ENCODE measurements at places on chromosomes 6 and 20.
A peak's percentile ranks its signal among the peaks of the same experiment; 100 is the strongest.

- DNase-seq: no peak
Observed at GRCh38 chr6:158032354-158032733, 50.7 kb downstream of the SYNJ2 start.

DNA sequence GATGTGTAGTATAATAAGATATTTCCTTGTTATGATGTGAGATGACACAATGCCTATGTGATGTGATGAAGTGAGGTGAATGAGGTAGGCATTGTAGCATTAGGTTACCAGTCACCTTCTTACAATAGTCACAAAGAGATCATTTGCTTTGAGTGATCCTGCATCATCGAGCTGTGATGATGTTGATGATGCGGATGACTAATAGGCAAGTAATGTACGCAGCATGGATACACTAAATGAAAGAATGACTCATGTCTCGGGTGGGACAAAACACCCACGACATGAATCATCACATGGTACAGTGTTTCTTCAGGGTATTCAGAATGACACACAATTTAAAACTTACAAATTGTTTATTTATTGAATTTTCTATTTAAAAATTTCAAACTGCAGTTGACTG lies 806.3 kb upstream of the GJE1 start:
- peak; percentile 19 for DNase-seq

DNA sequence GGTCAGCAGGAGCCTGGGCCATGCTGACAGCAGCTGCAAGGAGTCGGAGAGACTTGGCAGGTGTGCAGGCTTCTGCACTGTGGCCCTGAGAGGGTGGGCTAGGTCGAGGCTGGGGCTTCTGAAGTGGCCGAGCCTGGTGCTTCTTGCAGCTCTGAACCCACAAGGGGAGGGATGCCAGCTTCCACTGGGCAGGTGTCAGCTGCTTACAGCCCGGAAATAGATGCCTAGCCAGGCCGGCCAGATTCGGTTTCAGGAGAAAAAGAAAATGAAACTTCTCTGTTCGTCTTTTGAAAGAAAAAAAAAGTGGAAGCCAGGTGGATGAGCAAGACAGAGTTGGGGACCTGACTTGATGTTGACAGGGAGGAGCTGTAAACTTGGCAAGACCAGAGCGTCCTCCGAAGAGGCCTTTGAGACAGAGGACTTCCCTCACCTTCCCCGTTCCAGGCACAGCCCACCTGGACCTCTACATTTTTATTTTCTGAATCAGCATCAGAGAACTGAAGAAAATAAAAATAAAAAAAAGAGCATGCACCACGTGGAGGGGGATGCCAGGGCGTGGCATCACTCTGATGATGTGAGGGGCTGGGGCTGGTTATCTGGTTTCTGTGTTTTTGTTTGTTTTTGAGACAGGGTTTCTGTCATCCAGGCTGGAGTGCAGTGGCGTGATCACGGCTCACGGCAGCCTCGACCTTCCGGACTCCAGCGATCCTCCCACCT lies at the start of gene ZBP1:
Gene ZBP1, minus strand, starts transcription at position 153 of the 717 bp plus-strand sequence. Its CDS starts 131 bp downstream, at position 22.
- peak; percentile 71 for DNase-seq

- peak; percentile 97 for DNase-seq
Observed at GRCh38 chr20:63641792-63642523, 11.3 kb downstream of the STMN3 start.

DNA sequence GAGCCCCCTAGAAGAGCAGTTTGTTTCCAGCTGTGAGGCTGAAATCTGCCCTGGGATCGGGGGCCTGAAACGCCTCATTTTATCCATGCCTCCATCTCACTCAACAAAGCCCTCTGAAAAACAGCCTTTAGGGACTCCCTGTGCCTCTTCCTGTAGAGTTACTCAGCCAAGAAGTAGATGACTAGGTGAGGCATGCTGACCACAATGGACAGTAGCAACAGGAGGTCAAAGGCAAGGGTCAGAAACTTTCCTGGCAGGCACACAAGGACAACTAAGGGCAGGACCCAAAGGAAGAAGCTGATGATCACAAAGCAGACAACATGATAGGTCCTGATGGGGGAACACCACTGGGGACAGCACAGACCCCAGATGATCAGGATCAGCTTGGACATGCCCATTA lies 12.8 kb downstream of the MAS1L start:
- DNase-seq: no peak

- DNase-seq: no peak
Observed at GRCh38 chr6:23307516-23307915, 738.1 kb downstream of the HDGFL1 start.

DNA sequence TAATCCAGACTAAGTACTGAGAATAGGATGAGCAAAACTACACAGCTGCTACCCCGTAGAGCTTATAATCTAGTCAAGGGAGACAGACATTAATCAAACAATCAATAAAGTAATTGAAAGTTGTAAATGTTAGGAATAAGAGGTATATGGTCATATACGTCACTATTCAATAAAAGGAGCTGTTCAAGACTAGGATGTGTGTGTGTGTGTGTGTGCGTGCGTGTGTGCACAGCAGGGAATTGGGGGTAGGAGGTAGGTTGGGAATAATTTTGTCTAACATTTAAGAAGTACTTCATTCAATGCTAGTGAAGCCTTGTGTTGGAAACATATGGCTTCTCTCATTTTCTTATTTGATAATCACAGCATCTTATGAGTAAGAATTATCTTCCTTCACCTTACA lies 41.8 kb downstream of the SESN1 start:
- DNase-seq: no peak

GRCh38 chr6:7390226-7390878 lies 744 bp downstream of the RIOK1 start:
- no peak for DNase-seq

- no peak for DNase-seq
Observed at GRCh38 chr6:132017942-132018341, 66.8 kb upstream of the CCN2 start.

- no peak for DNase-seq
Observed at GRCh38 chr6:74554041-74554440, 651.8 kb downstream of the COL12A1 start.

- DNase-seq: no peak
Observed at GRCh38 chr20:7432612-7433011, 507.6 kb downstream of the HAO1 start.
